Common myeloid progenitor, CD34-positive (primary cell): ENCODE measurements at places on chromosomes 11 and 22.

- DNase-seq: no peak
Measured at GRCh38 chr11:57100638-57101331, 81.0 kb upstream of the LRRC55 start.

DNA sequence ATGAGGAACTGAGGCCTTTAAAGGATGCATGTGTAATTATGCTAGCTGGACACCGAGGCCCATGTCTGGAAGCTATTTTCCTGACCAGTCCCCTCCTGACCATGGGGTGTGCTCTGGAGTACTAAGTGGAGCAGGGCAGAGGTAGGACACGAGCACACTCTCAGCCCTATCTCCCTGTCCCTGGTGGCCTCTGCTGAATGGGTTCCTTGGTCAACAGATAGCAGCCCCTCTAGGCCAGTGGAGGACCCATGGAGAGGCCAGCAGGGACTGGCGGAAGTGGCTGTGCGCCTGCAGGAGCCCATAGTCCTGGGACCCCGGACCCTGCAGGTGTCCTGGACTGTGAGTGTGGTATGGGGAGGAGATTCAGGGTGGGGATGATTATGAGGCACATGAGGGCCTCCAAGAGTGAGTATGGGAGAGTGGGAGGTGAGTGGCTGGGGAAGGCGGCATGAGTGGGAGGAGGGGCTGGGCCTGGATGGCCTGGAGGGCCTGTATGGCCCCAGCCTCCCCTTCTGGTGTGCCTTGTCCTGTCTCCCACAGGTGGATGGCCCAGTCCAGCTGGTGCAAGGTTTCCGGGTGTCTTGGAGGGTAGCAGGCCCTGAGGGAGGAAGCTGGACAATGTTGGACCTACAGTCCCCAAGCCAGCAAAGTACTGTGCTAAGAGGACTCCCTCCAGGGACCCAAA lies 9.5 kb downstream of the ROBO3 start:
- DNase-seq: no peak

DNA sequence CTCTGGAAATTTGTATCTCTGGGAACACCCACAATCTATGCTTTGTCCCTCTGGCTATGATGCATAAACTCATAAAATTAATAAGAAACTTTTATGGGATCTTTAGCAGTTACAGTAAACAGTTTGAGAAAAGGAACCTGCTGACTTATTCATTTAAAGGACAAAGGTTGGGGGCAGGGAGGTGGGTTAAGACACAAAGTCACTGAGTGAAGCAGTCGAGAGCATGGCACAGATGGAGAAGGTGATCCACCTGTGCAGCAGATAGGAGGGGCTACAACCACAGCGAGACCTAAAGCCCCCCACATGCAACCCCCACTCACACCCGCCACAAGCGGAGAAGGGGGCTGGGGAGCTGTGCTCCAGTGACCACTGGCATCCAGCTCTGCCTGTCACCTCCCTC lies 45.0 kb downstream of the SMCO4 start:
- no peak for DNase-seq

- no peak for DNase-seq
Measured at GRCh38 chr22:32050678-32051515, 7.8 kb downstream of the SLC5A1 start.

GRCh38 chr11:124193221-124194010 lies 10.3 kb downstream of the OR10D3 start:
- no peak for DNase-seq

DNA sequence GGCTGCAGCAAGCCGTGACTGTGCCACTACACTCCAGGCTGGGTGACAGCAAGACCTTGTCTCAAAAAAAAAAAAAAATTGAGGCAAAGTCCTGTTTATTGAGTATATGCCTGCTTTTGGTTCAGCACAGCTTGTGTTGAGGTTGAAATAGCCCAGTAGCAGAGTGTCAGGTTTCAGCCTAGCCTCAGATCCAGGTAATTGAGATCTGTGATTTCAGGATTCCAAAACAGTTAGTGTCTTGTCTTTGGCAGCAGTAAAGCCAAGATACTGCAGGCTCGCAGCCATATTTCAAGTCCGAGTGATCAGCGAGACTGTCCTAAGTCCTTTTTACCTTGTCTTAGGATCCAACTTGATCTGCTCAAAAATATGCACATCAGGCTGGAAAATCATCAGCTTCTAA lies 27.0 kb downstream of the CUL5 start:
- DNase-seq: no peak

GRCh38 chr11:11691296-11692151 lies 69.7 kb upstream of the GALNT18 start:
- no peak for DNase-seq

GRCh38 chr11:7160814-7161489 lies 72.2 kb downstream of the RBMXL2 start:
- no peak for DNase-seq

DNA sequence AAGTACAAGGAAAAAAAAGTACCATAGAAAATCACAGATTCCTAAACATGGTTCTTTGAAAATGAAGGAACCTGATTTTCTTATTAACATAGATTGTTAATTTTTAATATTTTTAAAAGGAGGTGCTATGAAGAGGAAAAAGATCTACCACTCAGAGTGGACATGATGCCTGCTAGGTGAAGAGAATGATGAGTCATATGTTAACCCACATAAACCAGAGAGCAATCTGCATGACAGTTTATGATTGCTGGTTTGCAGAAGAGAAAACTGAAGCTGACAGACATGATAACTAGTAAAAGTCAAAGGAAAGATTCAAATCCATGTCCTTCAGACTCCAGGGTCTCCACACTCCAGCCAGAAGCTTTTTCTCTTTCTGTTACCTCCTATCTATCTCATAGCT lies 1231.7 kb downstream of the LRRC4C start:
- peak; percentile 0 for DNase-seq

- no peak for DNase-seq
Measured at GRCh38 chr11:66220566-66220935, 47.9 kb upstream of the RAB1B start.

DNA sequence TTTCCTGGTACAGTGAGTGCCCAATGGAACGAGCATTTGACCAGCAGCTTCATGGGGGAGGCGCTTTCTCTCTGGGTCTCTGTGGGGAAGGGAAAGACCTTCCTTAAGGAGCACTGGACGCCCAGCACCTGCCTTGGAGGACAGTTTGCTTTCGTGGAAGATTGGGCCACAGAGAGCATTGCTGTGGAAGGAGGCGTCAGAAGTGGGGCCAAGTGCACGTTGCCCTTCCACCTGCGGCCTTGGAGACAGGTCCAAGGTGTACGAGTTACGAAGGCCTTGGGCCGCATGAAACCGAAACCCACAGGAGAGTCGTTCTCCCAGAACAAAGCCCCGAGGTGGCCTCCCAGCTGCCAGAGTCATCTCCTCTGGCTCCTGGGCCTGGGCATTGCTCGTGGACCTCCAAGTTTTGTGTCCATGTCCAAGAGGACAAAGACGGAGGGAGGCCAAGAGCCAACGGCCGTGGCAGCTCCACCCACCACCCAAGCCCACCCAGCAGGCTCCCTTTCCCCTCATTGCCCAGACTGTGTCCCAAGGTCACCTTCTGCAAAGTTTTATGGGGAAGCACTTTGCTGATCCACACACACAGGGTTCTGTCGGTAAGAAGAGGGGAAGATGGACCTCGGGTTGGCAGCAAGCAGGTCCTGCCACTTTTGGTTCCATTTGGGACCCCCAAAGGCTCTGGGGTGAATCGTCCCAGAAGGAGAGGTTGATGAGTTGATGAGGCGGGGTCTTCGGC lies 5.8 kb upstream of the NLRP6 start:
- DNase-seq: no peak

GRCh38 chr11:134449713-134450112 lies 37.7 kb upstream of the B3GAT1 start:
- no peak for DNase-seq

DNA sequence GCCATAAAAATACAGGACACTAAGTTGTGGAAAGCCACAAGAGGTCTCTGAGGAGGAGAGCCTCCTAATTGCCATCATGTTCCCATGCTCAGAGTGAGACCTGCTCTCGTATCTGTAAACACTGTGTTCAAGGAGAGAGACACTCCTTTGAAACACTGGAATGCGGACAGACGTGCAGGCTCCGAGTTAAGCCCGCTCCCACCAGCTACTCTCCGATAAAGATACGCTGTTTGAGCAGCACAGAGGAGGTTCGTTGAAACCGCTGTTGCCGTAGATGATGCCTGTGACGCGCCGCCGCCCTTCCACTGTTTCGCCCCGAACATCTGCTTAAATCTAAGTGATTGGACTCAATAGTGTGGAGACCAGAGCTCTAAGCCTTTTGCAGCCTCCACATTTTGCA lies 25.1 kb downstream of the NUP50 start:
- DNase-seq: no peak

DNA sequence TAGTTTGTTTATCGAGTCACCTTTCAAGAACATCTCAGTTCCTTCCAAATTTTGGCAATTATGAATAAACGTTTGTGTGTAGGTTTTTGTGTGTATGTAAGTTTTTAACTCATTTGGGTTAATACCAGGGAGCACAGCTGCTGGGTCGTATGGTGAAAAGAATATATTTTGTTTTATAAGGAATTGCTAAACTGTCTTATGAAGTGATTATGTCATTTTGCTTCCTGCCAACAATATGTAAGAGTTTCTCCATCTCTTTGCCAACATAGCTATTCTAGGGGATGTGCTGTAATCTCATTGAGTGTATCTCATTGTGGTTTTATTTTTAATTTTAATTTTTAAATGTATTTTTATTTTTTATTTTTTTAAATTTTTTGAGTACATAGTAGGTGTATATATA lies 27.3 kb downstream of the BCL2L13 start:
- DNase-seq: no peak

DNA sequence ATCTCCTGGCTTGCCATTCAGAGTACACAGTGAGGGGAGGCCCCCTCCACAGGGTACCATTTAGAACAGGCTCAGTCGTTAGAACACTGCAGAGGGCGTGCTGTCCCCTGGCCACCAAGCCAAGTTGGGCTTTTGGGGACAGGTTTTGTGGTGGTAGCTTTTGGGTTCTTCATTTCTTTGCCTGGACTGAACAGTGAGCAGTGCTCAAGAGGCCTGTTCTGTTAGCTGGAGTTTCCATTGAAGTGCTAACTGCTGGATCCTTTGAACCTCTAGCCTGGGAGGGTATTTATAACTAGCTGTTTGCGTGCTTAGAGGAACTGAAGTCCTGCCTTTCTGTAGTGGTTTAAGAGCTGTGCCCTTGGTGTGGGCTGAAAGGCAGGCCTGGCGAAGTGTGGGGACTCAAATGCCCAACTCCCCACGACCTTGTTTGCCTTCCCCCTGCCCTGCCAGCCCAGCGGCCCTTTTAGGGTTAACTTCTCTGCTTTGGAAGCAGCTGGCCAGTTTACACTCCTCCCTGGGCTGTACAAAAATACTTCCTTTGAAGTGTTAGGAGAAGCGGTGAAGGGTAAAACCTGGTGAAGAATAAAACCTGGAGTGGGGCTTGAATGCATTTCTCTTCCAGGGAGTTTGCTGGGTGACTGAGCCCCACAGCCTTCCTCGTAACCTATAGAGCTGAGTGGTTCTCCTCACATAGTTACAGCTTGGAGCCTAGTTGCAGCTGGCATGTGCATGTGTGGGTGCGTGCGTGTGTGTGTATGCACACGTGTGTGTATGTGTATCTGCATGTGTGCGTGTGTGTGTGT lies 34.6 kb downstream of the ZNRF3 start:
- peak; percentile 63 for DNase-seq

DNA sequence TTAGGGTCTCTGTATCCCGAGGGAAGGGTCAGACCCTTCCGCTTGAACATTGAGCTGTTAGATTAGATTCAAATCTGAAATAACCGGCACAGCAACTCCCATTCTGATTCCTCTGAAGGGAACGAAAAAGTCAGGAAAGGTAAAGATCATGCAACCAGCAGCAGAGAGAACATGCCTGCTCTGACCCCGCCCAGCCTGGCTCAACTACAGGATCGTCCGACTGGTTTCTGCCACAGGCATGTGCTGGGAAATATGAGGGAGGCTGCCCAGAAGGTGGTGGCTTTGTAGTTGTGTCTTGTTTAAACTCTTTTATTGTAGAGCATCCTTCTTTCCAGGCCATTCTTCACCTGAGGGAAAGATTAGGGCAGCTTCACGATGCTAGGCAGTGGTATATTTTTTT lies 5.0 kb upstream of the MTNR1B start:
- DNase-seq: no peak

GRCh38 chr11:105393326-105393725 lies 216.5 kb upstream of the GRIA4 start:
- no peak for DNase-seq

- DNase-seq: peak; percentile 36
Measured at GRCh38 chr22:40330086-40330485, 16.2 kb upstream of the ADSL start.

DNA sequence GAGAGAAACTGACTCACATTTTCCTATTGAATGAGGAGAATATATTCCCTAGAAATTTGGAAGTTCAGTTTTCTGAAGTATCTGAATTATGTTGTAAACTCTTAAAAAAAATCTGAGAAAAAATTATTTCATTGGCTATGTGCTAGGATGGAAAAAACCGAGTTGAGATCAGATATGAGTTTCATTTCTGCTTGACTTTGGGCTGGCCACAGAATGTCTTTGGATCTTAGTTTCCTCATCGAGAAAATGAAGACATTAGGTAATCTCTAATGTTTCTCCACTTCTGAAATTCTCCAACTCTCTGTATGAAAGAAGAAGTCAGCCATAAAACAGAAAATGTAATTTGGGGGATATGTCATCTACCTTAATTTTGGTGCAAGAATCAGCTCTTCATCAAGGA lies 28.8 kb downstream of the SLN start:
- DNase-seq: no peak

DNA sequence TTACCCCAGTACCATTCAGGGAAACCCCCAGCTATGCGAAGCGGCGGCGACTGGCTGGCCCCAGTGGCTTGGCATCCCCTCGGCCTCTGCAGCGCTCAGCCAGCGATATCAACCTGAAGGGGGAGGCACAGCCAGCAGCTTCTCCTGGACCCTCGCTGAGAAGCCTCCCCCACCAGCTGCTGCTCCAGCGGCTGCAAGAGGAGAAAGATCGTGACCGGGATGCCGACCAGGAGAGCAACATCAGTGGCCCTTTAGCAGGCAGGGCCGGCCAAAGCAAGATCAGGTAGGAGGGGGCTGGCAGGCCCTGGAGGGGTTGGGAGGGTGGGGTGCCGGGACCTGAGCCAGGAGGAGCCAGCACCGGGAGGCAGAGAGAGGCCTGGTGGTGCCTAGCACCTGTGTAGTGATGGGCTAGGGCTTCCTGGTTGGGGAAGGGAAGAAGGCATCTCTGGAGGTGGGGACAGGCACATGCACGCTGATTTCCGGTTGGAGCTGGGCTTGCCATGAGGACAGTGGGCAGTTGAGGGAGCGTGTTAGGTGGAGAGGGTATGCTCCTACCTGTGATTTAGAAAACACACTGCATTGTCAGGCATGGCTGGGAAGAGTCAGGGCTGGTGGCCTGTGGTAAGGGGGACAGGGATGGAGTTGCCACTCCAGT lies 22.3 kb downstream of the SHANK3 start:
- DNase-seq: no peak

- DNase-seq: no peak
Measured at GRCh38 chr11:88411265-88411664, 73.7 kb upstream of the CTSC start.

- peak; percentile 57 for DNase-seq
Measured at GRCh38 chr11:111089759-111090158, 155.8 kb upstream of the POU2AF2 start.
